ENCODE measurements at places on chromosomes 2 and 18.

DNA sequence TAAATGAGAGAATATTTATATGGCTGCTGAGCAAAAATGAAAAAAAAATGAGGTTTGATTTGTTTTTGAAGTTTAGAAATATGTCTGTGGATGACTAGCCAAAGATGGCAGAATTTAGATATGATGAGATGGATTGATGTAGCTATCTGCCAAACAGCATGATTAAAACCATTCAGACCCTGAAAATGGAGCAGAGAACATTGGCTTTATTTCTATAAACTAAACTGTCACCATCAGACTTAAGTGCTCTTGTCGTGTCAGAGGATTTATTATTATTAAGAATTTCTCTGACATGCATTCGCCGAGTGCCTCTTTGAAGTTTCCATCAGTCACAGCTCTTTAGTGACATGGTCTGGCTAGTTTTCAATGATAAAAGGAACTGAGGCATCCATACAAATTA is 151.7 kb downstream of the LRRTM4 start:
- DNase-seq, result no peak

GRCh38 chr2:171208657-171209056 is 48.0 kb upstream of the TLK1 start:
- DNase-seq, result no peak

GRCh38 chr2:222649801-222650200 is 6.1 kb downstream of the FARSB start:
- DNase-seq, result no peak

GRCh38 chr2:41597680-41598079 is 450.1 kb upstream of the PKDCC start:
- no peak for DNase-seq

GRCh38 chr2:75053484-75054112 is 95.2 kb downstream of the POLE4 start:
- no peak for DNase-seq

DNA sequence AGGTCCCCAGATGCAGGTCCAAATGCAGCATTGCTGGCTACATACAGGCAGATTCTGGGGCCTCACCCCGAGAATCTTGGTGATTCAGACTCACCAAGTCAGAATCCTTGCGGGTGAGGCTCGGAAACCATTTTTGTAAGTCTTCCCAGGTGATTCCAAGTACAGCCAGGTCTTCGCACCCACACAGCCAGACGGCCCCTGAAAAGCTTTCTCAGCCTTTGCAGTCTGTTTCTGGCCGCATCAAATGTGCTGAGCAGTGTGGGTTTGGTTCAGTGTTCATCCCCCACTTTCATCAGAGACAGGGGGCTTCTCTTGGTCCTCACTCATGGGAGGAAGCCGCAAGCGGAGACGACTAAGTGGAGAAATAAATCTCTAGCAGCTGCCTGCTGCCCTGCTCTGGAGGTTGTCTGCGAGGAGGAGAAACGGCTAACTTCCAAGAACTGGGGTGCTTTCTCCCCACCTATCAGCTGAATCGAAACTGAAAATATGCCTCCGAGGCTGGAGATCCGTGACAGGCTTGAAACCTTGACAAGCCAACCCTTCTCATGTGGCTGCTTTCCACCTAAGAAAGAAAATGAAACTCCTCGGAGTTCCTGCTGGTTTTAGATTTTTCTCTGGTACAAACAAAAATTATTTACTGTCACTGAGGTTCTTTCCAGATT is 8.9 kb upstream of the TMEM185B start:
- DNase-seq, result peak; percentile 51

DNA sequence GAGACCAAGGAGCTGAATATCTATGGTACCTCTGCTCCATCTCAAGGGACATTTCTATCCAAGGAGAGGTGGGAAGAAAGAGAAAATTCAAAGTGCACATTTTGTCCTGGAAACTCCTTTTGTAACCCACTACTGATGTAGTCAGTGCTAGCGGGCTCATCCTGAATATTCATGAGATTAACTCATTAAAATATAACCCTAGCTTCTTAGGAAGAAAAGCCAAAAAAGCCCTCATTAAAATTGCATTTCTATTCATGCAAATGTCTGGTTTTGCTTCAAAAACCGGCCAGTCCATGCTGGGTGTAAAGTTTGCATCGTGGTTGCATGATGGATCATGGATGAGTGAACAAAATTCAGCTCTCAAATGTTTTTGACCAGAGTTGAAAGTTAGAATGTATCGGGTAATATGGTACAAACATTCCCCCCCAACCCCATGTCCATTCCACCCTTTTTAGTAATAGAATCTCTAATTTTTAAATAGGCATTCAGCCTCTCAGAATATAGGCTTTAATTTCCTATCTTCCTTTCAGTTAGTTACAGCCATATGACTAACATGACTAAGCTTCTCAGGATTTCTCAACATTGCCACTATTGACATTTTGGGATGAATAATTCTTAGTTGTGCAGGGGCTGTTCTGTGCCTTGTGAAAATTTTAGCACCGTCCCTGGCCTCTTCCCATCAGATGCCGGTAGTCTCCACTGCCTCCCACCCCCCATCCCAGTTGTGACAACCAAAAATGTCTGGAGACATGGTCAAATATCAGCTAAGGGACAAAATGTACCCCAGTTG is 104.2 kb upstream of the RND3 start:
- DNase-seq, result no peak

DNA sequence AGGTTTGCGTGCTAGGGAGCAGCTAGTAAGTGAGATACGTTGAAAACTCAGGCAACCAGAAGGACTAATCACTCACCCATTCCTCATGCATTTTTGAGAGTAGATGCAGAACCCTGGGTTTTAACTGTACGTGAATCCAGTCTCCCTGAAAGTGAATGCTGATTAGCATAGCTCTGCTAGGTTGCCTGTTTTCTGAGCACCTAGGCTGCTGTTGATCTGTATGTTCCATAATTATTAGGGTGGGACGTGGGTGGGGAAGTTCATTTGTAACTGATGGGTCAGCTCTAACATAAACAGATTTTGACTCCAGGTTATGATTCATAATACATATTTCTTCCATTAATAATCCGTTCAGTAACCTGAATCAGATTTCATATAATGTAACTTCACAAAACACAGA is 379.0 kb upstream of the FANCL start:
- no peak for DNase-seq

DNA sequence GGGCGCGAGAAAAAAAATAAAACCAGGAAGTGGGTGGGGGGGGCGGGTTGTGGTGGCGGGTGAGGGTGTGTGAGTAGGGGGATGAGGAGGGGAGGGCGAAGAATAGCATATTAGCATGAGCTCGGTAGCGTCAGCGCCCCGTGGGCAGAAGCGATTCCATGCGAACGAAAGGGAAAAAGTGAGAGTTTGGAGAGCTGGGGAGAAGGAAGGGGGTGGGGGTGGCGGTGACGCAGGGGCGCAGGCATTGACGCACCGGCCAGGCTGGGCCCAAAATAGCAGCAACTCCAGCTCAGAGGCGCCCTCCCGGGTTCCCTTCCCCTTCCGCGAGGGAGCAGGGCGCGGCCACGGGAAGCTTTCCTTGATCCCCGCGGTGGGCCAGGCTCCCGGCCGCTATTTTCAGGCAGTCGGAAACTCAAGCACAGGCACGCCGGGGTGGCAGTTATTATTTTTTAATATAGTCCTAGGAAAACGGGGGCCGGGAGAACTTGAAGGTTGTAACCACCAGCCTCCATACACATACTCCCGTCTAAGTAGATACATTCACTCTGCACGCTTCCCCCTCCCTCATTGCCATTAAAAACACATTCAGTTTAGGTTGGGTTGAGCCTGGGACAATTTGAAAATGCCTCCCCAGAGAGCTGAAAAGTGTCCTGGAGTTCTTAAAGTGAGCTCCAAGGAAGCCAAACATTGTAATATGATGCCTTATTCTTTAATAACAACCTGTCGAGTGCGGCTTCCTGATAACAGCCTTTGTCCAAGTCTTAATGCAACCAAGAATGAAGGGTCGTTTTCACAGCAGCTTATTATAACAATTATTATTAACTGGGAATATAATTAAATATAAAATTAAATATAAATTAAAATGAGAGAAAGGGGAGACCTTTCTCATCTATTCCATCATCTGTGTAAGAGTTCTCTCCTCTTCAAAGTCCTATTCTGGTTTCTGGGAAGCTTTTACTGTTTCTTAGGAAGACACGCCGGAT is 2.3 kb upstream of the NR4A2 start:
- peak; percentile 79 for DNase-seq

GRCh38 chr2:159497256-159497655 is 119.1 kb downstream of the BAZ2B start:
- DNase-seq, result no peak

DNA sequence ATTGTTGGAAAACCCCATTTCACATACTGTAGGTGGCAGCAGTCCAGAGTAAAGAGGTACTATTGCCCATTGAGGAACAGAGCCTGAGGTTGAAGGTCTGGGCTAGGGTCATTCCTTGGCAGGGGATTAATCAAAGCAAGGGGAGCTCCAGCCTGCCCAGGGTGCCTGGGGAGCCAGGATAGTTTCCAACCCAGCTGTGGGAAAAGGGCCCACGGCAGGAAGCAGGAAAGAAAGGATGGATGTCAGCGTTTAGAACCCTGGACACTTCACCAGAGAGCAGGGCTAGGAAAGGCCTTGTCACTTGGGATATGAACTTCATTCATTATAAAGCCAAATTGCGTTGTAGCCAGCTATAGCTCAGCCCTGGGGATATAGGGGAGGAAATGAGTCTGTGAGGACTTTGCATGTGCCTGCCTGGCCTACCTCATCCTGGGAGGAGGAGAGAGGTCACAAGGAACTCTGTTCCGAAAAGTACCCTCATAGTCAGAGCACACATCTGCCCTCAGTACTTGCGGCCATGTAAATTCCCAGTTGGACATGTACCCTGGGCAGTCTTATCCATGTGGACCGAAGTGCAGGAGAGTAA is 140.2 kb upstream of the COPS8 start:
- DNase-seq, result no peak

DNA sequence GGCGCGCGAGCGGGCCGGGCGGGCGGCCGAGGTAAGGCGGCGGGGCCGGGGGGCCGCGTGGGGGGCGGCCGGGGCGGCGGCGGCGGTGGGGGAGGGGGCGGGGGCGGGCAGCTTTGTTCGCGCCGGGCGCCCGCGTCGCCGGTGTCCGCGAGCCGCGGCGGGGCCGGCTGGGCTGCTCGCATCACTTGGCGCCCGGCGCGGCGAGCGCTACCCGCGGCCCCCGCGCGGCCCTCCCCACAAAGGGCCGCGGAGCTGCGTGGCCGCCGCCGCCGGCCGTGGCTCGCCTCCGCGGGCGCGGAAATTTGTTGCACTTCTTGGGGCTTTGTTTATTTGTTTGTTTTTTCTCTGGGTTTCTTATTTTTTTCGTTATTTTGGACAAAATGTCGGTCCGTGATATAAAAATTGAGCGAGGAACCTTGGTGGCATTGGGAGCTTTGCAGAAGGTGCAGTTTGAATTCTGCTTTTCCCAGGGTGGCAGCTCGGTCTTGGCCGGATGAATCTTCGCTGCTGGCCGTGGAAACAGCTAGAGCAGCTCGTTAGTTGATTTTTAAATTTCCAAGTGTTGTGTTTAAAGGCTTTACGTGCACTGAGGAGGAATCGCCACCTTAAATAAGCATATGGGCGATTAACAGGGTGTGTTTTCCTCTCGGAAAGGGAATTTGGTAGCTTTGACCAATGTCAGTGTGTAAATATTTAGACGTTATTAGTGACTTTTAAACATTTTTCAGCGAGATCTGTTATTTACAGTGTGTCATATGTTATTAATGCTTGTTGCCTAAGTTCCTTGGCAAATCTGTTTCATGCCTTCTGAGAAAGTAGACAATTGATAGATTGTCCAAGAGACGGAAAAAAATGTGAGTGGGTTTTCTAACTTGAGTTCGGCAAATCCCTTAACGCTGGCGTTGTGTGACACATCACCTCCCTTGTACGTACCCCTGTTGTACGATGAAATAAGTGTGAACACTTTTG is 822 bp downstream of the UBE2E3 start:
- no peak for DNase-seq

DNA sequence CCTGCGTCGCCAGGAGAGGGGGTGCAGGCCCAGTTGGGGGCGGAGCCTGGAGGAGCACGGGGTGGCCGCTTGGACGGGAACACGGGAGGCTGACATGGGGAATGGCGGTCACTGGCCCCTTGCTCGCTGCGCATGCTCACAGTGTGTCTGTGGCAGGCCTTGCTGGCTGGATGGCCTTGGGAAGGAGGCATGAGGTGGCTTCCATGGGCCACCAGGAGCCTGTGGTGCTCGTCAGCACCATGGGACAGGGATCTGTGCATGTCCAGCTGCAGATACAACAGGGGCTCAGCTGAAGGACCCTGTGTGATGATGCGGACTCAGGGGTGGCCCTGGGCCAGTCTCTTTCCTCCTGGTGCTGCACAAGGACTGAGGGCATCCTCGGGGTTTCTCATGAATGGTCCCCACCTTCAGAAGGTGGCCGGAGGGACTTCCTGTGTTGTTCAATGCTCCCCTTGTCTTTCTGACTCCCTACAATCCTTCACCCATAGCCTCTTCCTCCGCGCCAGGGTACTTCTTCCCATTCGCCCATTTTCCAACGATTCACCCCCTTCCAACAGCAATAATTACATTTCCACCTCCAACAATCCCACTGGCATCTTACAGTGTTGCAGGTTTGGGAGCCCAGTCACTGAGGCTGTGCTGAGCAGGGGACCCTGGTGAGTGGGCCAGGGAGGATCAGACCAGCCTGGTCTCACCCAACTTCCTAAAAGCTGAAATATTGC is 3.4 kb upstream of the SP140L start:
- no peak for DNase-seq

GRCh38 chr2:44801841-44802776 is 139.4 kb upstream of the SIX3 start:
- no peak for DNase-seq

GRCh38 chr18:35118641-35119040 is 77.4 kb downstream of the MAPRE2 start:
- DNase-seq, result no peak

- DNase-seq, result no peak
Measured at GRCh38 chr2:174066871-174067270, 101.7 kb upstream of the SP3 start.

DNA sequence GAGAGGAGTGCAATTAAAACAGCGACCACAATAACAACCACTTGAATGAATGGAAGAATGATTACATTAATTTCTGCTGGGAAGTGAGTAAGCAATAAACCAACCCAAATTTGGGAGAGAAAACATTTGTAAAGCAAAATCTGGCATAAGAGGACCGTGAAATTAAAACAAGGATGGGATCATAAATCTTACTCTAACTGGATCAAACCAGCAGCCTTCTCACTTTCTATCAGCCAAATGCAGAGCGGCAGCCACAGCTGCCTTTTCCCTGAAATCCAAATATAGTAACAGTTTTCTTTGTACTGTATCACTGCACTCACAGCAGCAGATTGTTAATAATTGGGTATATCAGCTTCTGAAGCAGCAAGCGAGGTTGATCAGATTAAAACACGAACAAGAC is 245.2 kb upstream of the REG3G start:
- DNase-seq, result no peak

DNA sequence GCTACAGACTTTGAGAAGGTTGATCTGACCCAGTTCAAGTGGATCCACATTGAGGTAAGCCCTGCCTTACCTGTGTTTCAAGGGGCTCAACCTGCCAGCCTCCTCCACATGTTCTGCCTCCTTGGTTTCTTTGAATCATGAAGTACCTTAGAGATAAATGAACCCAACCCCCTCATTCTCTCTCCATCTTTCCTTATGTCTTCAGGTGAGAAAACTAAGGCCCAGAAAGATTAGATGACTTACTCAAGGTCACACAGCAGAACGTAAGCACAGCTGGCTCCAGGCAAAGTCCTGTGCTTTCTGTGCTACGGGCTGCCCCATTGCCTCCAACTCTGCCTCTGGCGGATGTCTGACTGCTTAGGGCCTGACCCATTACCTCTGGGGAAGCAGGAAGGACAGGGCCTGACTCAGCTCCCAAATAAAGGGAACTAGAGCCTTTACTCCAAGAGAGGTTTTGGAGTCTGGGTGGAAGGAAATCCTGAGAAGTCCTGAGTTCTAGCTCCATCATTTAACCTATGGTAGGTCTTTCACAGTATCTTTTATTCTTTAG is 10.3 kb downstream of the KHK start:
- DNase-seq, result no peak

Measured in activated CD4-positive, alpha-beta T cell treated with anti-CD3 and anti-CD28 coated beads for 24 hours (primary cell).